ENCODE measurements at places on chromosomes 5 and 9.

GRCh38 chr5:41815663-41816229 lies 54.5 kb downstream of the OXCT1 start:
- no peak for DNase-seq

DNA sequence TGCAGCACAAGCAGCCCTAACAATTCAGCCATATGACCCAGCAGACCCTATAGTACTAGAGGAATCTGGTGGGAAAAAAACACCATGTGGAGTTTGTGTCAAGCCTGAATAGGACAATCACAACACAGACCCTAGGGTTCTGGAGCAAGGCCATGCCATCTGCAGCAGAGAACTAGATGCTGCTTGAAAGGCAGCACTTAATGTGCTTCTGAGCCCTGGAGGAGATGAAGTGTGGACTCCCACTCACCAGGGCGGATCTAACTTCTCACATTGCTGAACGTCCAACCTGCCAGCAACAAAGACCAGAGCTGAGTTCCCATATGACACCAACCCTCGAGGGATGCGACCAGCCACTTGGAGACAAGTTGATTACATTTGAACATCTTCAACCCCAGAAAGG lies 43.2 kb downstream of the GABBR2 start:
- DNase-seq, result no peak

GRCh38 chr5:39255406-39255805 lies 36.0 kb upstream of the FYB1 start:
- DNase-seq, result no peak

GRCh38 chr5:168987543-168988300 lies 313.2 kb downstream of the SLIT3 start:
- DNase-seq, result no peak

DNA sequence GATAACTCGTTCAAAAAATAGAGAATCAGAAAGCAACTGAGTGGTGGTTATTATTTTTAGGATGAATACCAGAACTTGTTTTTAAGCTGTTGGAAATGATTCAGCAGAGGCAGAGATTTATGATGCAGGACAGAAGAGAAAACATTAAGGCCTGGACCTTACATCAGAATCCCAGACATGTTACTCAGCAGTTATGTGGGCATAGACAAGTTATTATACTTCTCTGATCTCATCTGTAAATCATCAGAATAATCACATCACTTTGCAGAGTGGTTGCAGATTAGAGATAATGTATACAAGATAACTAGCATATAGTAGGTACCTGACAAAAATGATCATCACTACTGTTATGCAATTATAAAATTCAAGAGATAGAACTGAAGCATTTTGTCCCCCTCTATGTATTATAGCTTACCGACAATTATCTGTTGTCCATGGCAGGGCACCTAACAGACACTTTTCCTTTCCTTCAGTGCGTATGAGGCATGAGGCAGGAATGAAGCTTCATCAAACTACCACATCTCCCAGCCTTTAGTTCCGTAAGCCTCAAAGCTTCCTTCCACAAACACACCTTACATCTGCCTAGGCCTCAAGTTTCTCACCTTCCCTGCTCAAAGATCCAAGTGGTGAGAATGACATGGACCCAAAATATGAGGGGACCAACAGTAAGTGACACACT lies 165.9 kb downstream of the DENND1A start:
- no peak for DNase-seq

GRCh38 chr5:148827723-148828122 lies 1.3 kb downstream of the ADRB2 start:
- no peak for DNase-seq

DNA sequence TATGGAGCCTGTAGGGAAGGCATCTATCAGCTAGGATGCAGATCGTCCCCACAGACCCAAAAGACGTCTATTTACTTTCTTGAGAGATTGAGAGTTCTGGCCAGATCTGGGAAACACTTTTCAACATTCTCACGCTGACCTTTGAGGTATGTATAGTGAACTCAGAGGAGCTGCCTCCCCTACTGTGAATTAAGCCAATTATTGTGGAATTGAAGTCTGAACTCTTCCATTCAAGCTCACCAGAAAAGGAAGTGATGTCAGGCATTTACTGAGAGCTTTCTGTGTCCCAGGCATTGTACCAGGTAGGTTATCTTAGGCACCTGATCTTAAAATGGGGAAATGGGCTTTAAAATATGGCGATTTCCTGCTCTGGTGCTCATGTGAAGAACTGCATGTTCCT lies 136.5 kb downstream of the SV2C start:
- no peak for DNase-seq

GRCh38 chr5:15852217-15852616 lies 327.4 kb downstream of the MARCHF11 start:
- no peak for DNase-seq

DNA sequence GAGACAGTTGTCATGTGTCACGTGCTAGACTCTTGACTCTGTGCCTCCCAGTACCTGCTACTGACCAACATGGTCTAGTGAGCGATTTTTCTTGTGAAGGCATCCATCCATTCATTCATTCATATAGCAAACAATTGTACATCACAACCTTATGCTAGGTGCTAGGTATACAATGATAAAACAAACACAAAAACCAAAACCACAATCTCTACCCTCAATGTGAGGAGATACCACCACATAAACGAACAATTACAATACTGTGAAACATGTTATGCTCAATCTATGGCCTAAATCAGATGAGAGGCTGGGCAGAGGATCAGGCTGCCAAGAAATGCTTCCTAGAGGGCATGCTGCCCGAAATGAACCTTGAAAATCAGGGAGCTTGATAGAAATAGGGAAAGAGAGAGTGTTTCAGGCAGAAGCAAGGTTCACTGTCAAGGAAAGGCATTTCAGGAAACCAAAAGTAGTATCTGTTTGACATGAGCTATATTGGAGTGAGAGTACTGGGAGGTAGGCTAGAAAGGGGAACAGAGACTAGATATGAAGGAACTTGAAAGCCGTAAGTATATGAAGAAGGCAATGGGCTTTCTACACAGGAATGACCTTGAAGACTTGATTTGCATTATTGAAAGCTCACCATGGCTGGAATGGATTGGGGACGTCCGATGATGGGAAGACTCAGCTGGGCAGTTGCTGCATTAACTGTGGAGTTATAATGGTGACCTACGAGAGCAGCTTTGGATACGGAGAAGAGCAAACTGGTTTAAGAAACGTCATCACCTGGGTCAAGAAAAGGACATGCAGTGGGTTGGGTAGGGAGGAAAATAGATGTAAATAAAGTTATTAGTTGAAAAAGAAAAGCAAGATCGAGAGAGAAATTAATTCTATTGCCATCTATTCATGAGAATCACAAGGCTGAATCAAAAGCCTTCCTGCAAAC lies 90.1 kb downstream of the THBS4 start:
- DNase-seq, result no peak

GRCh38 chr5:68515514-68515913 lies 300.0 kb downstream of the PIK3R1 start:
- no peak for DNase-seq

- DNase-seq, result no peak
Observed at GRCh38 chr5:74850030-74850429, 16.2 kb downstream of the FAM169A start.

DNA sequence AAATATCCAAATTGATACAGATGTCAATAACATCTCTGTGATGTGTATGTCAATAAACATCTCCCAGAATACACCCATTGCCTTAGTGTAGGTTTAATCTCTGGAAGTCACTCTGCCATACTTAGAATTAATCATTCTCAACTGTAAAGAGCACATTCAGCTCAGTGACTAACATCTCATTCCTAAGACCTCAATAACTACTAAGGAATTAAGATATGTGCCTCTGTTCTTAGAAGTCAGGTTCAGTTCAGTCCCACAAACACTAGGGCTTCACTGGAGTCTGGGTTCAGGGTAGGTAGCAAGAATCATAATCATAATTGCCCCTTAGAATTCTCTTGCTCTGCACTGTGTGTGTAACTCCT lies 31.7 kb downstream of the UGCG start:
- DNase-seq, result no peak

- no peak for DNase-seq
Observed at GRCh38 chr9:110828264-110828663, 159.7 kb downstream of the MUSK start.

DNA sequence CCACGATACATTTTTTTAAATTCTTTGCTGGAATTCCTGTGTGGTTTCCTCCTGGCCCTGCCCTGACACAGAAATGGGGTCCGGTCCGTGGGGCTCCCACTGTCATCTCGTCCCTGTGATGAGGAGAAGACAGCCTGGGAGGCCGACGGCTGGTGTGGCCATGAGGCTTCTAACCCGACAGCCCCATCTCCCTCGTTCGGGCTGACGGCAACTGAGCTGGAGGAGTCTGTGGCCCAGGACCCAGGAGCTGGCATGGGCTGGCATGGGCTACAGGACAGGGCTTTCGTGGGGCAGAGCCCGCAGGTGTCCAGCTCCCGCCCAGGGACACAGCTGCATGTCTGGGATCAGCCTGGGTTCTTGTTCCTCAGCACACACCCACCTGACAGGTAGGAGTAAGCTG lies 13.8 kb downstream of the LCN9 start:
- no peak for DNase-seq

- DNase-seq, result no peak
Observed at GRCh38 chr5:175257128-175257846, 186.7 kb downstream of the DRD1 start.

Measured in mesenteric fat pad (tissue), 1 donor.